CD4-positive, alpha-beta T cell treated with Interleukin-17A for 1 hour (primary cell): ENCODE measurements at places on chromosomes 4 and X.
A peak's percentile ranks its signal among the peaks of the same experiment; 100 is the strongest.

DNA sequence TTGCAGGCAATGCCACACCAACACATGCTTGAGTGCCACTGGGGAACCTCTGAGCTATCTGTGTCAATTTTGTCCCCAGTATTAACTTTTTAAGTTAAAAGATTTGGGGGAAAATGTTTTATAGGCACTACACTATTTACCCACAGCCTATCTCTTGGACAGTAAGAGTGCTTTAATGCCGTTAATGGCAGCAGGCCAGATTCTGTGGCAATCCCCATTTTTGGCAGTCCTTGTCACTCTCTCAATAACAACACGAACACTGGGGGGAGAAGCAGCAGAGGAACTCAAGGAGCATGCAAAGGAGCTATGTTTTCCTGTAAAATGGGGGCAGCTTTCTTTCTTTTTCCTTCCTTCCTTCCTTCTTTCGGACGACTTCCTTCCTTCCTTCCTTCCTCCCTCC lies 168.6 kb downstream of the NSUN7 start:
- DNase-seq: no peak

DNA sequence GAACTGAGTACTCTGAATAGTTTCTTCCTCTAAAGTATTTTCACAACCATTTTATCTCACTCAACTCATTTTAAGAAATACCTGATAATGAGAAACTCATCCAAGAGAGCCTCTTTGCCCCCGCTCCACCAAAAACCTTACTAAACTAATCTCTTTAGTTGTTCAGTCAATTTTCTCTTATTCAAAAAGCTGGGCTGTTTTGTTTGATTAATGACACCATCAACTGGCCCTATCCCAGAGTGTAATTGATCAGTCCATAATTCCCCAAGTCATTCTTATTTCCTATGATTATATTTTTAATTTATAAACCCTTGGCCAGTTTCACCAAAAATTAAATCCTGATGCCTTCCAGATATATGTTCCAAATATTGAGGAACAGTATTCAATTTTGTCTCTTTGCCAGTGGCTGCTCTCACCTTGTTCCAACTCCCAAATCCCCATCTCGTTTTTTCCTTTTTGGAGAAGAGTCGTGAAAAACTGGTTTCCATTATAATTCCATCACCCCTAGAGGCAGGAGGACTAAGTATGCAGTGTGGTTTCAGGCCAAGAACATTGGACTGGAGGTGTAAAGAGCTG lies 10.4 kb downstream of the LIMCH1 start:
- no peak for DNase-seq

- no peak for DNase-seq
Measured at GRCh38 chr4:107658400-107659336, 61.4 kb downstream of the PAPSS1 start.

GRCh38 chrX:13452283-13452682 lies 117.1 kb upstream of the EGFL6 start:
- no peak for DNase-seq

GRCh38 chr4:84389406-84389805 lies 109.7 kb downstream of the NKX6-1 start:
- DNase-seq: no peak

DNA sequence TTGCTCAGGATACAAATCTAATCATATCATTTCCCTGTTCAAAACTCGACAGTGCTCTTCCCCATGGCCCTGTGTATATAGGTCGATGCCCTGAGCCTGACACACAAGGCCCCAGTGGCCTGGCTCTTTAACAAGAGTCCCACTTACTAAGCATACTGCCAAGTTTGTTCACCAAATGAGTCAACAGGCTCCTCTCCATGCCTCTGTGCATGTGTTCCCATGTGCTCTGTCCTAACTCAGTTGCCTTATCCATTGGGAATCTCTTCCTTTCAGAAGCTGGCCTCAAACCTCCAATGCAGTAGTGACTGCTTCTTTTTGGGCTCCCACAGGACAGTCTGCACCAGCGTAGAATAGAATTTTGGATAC lies 18.9 kb upstream of the CXCR3 start:
- DNase-seq: no peak

DNA sequence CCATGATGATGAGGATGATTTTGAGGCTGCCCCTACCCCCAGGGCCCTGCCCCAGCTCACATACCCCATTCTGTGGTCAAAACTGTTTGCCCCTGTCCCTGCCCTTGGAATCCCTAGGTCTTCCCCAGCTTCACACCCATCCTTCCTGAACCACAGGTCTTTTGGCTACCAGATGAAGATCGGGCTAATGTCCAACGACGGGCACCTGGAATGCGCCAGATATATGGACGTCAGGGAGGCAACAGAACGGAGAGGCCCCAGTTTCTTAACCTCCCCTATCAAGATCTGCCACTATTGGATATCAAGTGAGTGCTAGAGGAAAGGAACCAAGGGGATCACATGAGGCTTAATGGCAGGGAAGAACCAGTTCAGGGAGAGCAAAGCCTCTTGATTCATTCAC lies 6.6 kb downstream of the GDPD2 start:
- DNase-seq: no peak

DNA sequence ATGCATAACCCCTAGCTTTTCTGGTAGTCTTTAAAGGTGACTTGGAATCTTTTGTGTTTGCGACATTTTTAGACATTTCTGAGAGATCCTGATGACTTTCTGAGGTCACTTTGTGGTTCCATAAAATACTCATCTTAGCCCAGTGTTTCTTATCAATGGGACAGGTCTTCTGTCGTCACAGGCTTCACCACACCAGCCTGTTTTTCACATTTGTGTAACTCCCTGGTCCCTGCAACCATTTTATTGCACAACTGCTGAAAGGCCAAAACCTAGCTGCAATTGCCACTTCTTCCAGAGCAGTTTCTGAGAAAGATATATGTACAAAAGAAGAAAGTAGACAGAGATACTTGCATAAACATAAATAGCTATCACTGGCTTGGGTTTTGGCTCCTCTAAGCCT lies 120.9 kb downstream of the IL15 start:
- DNase-seq: no peak

GRCh38 chr4:98994474-98995182 lies 893 bp upstream of the METAP1 start:
- no peak for DNase-seq

DNA sequence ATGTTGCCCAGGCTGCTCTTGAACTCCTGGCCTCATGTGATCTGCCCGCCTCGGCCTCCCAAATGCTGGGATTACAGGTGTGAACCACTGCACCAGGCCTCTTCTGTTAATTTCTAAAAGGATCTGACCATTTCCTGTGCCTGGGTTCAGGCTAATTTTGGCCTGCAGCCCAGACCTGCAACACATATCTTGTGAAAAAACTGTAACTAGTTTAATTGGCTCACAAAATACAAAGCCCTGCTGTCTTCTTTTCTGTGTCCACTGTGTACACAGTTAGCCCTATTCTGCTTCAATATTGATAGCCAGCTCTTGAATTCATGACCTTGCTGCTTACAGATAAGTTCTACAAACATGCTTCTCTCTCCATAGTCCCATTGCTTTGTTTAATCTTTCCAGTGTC lies 753.5 kb downstream of the PDHA2 start:
- no peak for DNase-seq

GRCh38 chr4:8410641-8411271 lies 29.8 kb downstream of the ACOX3 start:
- no peak for DNase-seq

- DNase-seq: no peak
Measured at GRCh38 chrX:10855845-10856244, 235.5 kb upstream of the MID1 start.

- DNase-seq: no peak
Measured at GRCh38 chrX:53684415-53685192, 1.9 kb downstream of the HUWE1 start.

GRCh38 chr4:87973283-87974169 lies 2.0 kb upstream of the SPP1 start:
- DNase-seq: peak; percentile 39

DNA sequence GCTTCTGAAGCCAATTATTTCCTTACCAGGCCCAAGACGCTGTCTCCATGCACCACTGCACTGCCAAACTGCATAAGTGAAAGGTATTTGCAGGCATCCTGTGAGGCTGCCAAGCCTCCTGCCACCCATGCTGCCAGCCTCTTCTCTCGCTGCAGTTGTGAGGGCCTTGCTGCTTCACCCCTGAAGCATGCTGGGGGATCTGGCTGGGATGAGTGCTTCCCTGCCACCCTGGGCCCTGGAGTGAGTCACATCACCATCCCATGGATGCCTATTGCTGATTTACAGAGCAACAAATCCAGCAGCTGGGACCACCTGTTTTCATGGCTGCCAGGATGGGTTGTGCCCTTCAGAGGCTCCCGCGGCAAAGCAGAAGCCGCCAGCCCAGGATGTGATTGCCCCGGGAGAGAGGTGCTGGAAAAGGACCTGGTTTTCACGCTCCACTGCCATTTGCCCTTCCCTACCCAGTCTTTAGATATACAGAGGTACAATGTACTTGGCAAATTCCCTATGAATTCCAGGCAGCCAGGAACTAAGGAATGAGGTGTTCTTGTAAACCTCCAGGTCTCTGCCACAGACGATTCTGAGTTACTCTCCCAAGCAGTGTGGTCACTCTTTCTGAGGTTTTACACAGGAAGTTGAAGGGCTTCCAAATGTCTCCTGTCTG lies 41.5 kb upstream of the PTCHD1 start:
- no peak for DNase-seq

DNA sequence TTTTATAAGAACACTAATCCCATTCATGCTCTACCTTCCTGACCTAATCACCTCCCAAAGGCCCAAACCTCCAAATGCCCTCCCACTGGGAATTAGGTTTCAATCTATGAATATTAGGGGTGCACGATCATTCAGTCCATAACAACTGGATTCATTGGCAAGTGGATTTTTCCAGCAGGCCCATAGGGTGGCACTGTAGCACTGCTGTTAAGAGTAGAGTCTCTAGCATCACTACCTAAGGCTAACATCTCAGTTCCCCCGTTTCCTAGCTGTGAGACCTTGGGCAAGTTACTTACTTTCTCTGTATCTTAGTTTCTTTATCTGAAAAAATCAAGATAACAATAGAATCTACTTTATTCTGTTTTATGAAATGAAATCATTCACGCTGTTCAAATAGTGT lies 315.8 kb downstream of the STIM2 start:
- DNase-seq: no peak

GRCh38 chrX:578531-578930 lies 52.1 kb upstream of the SHOX start:
- no peak for DNase-seq

- no peak for DNase-seq
Measured at GRCh38 chr4:151439320-151439719, 30.3 kb downstream of the FHIP1A start.

DNA sequence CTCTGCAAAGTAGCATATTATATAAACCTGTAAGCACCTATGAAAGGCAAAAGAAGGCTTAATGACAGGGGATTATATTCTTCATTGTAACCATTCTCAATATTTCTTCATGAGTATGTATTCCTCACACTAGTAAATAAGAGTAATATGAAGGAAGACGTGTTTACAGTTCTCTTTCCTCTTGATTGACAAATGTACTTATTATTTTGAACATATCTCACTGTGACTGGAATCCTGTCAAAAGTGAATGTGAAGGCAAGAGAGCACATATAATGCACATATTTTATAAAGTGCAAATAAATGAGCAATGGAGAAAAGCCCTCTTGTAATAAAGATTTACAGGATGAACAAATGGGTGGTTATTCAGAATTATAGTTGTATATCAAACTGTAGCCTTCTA lies 19.7 kb downstream of the FAM47A start:
- DNase-seq: no peak

DNA sequence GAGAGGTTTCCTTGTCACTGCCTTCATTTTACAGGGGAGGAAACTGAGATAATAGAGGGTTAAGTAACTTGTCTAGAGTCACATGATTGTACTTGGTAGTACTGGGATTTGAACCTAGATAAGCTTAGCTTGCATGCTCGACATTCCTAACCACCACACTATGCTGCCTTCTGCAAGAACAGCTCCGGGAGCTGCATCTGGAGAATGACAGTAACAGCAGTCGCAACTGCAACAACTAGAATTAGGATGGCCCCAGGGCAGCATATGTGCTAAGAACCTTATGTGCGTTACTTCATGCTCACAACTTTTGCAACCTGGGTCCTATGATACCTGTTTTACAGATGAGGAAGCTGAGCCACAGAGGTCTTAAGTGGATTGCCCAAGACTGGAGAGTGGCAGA lies 89.5 kb upstream of the LCORL start:
- no peak for DNase-seq

- DNase-seq: no peak
Measured at GRCh38 chr4:135123632-135124031, 922.0 kb upstream of the PABPC4L start.

- DNase-seq: no peak
Measured at GRCh38 chr4:174993916-174994315, 75.8 kb downstream of the ADAM29 start.

DNA sequence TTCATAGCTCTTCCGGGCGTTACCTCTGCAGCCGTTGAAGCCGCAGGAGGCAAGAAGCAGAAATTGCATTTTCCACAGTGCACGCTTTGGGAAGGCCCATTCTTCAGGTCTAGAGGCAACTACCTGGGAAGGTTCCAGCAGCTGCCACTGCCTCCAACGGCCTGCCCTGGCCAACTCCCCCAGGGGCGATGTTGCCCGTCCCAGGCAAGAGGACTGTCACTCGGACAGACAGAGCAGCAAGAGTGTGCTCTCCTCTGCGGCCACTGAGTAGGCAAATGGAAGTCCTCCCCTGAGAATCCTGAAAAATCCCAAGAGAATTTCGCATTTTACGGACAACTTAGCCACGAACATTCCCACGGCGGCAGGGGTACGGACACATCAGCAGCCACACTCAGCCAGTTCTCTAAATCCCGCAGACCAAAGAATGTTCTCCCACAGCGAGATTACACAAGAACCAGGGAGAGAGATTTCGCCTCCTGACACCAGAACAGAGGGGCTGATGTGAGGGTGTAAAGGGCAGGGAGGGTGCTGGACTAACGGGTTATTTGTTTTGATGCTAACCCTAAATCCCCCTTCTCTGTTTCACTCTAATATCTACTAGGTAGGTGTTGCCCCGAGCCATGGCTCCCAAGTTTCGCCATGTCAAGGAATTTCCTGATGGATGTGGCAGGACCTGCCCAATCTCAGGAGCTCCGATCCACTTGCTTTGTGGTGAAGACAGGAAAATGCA lies 63.8 kb downstream of the SEPSECS start:
- DNase-seq: no peak

- DNase-seq: peak; percentile 61
Measured at GRCh38 chr4:102759831-102760644, 730 bp downstream of the MANBA start.

DNA sequence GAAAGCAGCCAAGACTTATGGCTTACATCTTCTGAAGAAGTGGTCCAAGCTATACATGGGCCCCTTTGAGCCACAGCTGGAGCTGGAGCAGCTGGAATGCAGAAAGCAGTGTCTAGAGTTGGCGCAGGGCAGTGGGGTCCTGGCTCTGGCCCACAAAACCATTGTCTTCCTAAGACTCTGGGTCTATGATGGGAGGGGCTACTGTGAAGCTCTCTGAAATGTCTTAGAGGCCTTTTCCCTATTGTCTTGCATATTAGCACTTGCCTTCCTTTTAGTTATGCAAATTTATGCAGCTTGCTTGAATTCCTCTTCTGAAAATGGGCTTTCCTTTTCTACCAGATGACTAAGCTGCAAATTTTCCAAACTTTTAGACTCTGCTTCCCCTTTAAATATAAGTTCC lies 15.3 kb downstream of the NPY1R start:
- DNase-seq: no peak
